ENCODE measurements at places on chromosomes 5 and 9.

DNA sequence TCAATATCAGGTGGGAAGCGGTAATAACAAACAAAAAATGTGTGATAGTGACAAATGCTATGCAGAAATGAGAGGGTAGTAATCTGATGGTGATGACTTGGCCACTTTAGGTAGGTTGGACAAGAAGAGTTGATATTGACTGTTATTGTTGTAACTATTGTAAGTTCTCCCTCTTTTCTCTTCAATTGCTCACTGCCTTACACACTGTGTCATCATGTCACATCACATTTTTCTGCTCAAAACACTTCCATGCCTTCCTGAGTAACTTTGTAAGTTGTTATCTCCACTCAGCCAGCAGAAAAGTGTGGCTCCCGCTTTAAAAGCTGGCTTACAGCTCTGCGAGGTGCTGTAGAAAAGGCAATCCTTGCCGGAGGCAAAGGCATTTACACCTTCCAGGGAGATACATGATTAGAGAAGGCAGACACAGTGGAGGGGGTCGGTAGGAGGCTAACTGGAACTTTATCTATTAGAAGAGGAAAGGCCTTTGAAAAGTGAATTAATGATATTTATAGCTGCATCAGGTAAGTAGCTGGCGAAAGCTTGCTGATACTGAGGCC, 85.2 kb upstream of the CLINT1 start:
- no peak for DNase-seq

DNA sequence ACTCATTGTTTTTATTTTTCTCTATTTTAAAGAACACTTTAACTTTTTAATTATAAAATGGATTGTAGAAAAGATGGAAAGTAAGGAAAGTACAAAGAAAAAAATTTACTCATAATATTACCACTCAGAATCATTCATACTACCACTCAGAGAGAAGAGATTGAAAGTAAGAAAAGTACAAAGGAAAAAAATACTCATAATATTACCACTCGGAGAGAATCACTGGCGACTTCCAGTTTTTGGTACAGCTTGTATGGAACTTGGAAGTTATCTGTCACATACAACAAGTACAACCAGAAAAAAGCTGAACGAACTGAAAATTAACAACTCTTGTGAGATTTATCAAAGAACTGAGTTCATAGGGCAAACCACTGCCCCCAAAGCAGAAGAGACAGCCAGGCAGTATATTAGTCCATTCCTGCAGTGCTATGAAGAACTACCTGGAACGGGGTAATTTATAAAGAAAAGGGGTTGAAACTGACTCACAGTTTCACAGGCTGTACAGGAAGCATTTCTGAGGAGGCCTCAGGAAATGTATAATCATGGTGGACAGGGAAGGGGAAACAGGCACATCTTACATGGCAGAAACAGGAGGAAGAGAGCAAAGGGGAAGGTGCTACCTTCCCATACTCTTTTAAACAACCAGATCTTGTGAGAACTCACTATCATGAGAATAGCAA, 183.9 kb downstream of the SMARCA2 start:
- DNase-seq, result no peak

GRCh38 chr5:134446938-134447337, 35.3 kb upstream of the CDKN2AIPNL start:
- no peak for DNase-seq

DNA sequence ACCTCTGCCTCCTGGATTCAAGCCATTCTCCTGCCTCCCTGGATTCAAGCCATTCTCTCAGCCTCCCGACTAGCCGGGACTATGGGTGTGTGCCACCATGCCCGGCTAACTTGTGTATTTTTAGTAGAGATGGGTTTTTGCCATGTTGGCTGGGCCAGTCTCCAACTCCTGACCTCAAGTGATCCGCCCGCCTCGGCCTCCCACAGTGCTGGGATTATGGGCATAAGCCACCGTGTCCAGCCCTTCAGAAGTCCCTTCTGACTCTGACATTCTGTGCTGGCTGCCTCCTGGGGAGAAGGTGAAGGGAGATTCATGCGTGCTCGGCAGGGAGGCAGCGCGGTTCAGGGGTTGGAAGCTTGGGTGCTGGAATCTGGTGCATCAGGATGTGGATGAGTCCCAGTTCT, 28.8 kb downstream of the PRRX2 start:
- no peak for DNase-seq

DNA sequence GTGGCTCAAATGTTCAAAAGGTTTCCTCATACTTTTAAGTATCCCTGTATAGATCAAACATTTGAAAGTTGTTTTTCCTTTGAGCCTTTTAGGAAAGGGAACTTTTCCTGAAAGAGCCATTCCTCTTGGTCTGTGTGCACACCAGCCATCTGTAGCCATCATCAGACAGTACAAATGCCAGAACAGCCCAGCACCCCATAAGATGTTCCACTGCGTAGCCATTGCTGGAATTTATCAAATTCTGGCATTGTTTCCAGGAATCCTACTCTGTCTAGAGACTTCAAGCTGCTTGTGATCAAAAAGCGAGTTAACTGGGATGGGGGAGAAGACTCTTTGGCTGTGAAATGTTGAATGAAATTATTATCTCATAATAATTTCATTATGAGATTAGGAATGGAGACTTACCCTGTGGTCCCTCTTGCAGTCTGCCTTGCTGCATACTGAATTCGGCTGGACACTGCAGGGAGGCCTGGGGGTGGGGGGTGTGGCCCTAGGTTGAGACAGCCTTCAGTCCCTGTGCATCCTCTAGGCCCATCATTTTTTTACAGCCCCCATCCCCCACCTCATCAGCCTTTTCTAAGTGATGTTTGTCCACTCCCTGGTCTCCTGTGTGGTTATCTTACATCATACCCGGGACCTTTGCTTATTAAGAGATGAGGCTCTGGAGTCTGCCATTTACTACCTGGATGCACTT, 99.8 kb downstream of the RALGPS1 start:
- DNase-seq, result no peak

DNA sequence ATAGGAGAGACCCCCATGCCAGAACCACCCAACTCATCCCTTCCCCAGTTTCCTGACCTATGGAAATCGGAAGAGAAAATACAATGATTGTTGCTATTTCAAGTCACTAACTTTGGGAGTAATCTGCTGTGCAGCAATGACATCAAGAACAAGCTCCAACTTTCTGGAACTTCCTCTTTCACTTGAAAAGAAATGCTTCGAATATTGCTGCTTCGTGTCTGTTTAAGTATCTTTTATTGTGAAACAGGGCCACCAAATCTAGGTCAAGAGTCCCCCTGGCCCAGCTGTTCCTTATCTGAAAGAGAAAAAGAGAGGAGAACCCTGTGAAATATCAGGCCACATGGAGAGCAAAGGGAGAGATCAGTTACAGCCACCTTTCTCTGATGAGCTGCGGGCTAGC, 59.4 kb upstream of the DNAH5 start:
- no peak for DNase-seq
